Uterus (tissue), 4 donors: ENCODE measurements at places on chromosomes 5 and 9. TPM values are rescaled to one million over a fixed set of nuclear protein-coding genes. Genes with fewer than 3 reads are reported as not detected.

The ASPN gene
- 97.6 TPM for total RNA-seq

The ENTPD2 gene
- not detected for total RNA-seq

The ISL1 gene
- not detected for total RNA-seq

The QRFP gene
- not detected for total RNA-seq

The TLE1 gene
- total RNA-seq = 45.6 TPM

The MYMK gene
- not detected for total RNA-seq

The DMRT3 gene
- 9.1 TPM for total RNA-seq

The TTC23L gene
- total RNA-seq = 0.15 TPM

The KIF4B gene
- not detected for total RNA-seq

The MLANA gene
- total RNA-seq = not detected

The BTNL3 gene
- not detected for total RNA-seq

The COL15A1 gene
- 38.7 TPM for total RNA-seq

The ZNF354C gene
- 5.9 TPM for total RNA-seq

The TPM2 gene
- total RNA-seq = 636 TPM
